Vagina (tissue), 2 donors: ENCODE measurements at places on chromosomes 2 and 18. TPM values are rescaled to one million over a fixed set of nuclear protein-coding genes. Genes with fewer than 3 reads are reported as not detected.
A peak's percentile ranks its signal among the peaks of the same experiment; 100 is the strongest.

THSD7B gene
- 0.49 TPM for total RNA-seq

CERKL gene
- not detected for total RNA-seq

DNA sequence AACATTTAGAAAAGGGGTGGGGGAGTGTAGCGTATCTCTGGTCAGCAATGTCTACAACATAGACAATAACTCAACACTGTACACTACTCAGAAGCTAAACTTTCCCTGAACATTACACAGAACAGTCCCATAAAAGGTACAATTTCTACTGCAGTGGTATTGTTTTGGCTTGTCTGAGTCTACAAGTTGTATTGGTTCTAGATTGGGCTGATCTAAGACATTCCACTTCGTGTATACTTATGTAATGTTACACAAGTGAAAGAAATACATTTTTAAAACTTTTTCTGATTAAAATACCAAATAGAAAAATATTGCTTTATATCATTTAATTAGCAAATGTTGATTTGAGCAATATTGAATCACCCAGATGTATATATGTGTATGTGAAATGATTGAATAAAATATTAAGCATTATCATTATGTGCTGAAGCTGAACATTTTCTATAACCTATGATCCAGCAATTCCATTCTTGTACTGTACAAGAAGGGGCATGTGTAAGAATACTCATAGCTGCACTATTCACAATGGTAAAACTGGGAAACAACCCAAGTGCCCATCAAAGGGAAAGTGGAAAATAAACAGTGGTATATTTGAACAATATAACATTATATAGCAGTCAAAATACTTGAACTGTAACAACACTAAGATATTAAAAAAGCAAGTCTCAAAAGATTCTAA lies 52.4 kb downstream of the VSNL1 start:
- DNase-seq = no peak

GRCh38 chr2:221539246-221539645 lies 32.9 kb downstream of the EPHA4 start:
- no peak for DNase-seq

DNA sequence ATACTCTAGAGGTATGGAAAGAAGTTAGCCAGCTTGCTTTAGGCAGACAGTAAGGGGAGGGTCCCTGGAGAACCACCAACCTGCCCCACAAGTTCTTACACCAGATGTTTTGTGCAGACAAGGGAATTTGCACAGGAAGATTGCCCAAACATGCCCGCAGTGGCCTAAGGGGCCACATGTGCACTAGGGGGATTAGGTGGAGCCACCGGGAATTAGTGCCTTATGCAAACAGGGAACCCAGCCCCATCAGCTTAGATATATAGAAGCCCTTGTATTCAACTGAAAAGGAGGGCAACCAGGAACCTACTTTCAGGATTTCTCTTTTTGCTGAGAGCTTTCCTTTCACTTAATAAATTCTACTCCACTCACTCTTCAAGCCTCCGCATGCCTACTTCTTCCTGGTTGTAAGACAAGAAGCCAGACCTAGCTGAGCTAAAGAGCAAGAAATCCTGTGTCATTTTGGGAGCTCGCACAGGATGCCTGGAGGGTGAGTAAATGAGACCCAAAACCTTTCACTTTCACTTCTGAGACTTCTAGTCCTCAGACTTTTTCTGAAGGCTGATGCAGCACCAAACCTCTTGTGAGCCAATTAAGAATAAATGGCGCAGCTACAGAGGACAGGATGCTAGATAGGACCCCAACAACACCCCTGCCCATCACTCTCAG lies 146.3 kb downstream of the GCA start:
- no peak for DNase-seq

- DNase-seq = no peak
Measured at GRCh38 chr2:3151153-3151918, 226.3 kb downstream of the EIPR1 start.

DNA sequence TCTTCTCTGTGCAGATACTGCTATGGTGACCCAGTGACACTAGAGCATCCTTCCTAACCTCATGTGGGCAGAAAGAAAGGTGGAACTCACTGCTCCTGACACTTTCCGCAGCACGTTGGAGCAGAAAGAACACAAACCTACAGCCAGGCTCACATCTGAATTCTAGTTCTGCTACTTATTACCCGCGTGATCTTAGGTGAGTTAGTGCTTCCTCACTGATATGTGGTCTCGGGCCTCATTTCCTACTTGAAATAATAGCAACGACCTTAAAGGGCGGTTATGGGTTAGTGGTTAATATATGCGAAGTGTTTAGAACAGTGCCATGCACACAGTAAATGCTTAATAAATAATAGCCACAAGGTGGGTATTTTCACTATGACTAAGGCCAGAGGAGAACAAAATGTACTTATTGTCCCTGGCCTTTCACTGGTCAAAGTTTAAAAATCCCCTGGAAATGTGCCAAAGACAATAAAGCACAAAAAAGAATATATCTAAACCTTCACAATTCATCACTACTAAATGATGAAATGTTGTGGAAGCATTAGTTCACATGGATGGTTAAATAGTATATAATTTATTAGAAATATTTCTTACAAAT lies 66.6 kb downstream of the MYOM1 start:
- no peak for DNase-seq

DNA sequence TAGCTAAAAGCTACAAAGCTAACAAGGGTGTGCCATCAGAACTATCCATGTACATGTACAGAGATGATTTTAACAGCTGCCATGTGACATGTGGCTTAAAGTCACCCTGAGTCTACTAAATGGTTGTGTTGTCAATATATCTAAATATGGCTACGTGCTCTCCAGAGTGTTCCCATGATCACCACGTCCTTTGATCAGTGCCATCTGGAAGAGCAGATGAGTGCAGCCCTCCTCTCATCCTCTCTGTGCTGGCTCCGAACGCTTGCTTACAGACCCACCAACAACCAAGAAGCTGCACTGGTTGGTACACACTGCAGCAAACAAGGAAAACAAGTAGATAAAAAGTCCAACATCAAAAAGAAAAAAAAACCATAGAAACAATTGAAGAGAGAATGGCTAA lies 88.6 kb upstream of the NARS1 start:
- DNase-seq = peak; percentile 13

- DNase-seq = no peak
Measured at GRCh38 chr2:178385595-178386148, 65.3 kb downstream of the PRKRA start.

KLHL41 gene
- 0.49 TPM for total RNA-seq

RTP5 gene
- total RNA-seq = not detected

GRCh38 chr2:73291093-73291460 lies 2.3 kb downstream of the EGR4 start:
- no peak for DNase-seq

ELOA2 gene
- not detected for total RNA-seq

GRCh38 chr2:15923597-15923996 lies 16.8 kb upstream of the MYCN start:
- DNase-seq = no peak

LRRC30 gene
- total RNA-seq = not detected

- DNase-seq = no peak
Measured at GRCh38 chr18:5824370-5824984, 70.8 kb downstream of the TMEM200C start.

DNA sequence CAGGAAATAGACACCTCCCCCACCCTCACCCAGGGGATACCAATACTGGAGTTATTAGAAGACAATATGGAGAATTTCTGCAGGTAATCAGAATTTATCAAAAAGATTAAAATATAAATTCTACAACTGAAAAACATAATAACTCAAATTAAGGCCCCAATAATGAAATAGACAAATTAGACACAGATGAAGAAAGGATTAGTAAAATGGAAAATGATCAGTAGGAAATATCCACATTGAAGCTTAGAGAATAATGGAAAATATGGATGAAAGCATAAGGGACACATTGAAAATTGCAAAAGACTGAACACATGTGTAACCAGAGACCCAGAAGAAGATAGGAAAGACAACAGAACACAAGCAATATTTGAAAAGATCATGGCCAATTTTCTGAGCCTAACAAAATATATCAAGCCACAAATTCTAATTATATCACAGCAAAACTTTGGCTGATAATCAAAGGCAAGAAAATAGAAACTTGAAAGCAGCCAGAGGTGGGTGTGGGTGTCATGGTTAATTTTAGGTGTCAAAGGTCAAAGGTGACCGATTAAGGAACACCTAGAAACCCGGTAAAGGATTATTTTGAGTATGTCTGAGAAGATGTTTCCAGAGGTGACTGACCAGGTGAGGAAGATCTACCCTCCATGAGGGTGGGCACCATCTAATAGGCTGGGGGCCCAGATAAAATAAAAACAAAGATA lies 28.2 kb downstream of the BOK start:
- no peak for DNase-seq

DNA sequence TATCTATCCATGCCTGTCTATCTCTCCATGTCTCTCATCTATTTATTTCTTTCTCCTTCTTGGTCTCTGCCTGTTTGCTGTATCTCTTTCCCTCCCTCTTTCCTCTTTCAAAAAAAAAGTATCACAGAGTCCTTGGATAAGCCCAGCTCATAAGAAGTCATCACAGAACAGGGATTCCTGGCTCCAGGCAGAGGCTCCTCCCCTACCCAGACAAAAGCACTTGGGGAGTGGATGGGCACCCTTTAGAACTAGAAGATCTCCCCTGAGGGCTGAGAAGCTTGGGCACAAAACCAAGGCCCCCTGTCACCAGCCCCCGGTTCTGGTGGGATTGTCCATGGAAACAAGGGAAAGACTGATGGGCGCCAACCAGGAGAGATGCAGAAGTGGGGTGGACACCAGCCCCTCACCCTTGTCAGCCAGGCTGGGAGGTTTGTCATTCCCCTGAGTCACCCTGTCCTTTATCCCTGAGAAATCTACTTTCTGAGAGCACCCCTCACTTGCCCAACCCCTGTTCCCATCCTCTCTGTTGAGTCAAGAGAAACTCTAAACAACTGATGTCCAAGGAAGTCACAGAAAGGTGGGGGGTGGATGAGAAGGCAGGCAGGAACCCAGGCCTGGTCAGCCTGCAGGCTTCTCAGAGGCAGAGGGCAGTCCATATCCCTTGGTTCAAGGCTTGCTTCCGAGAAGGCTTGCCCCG lies 127.1 kb downstream of the TNS1 start:
- no peak for DNase-seq

DNA sequence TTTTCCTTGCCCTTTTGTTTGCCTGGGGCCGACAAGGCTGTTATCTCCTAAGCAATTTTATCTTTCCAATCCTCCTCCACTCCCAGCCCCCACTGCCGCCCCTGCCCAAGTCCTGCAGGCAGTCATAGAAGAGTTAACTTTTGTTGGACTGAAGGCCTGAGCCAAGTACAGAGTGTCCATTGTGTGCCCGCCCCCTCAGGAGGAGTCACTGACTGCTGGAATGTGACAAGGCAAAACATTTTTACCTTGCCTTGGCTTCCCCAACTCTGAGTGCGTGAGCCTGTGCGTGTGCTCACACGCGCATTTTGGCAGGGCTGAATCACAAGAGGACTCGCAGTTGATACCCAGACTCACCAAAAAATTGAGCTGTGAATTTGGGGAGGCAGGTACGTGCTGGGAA lies 16.2 kb downstream of the SETBP1 start:
- DNase-seq = no peak

DNA sequence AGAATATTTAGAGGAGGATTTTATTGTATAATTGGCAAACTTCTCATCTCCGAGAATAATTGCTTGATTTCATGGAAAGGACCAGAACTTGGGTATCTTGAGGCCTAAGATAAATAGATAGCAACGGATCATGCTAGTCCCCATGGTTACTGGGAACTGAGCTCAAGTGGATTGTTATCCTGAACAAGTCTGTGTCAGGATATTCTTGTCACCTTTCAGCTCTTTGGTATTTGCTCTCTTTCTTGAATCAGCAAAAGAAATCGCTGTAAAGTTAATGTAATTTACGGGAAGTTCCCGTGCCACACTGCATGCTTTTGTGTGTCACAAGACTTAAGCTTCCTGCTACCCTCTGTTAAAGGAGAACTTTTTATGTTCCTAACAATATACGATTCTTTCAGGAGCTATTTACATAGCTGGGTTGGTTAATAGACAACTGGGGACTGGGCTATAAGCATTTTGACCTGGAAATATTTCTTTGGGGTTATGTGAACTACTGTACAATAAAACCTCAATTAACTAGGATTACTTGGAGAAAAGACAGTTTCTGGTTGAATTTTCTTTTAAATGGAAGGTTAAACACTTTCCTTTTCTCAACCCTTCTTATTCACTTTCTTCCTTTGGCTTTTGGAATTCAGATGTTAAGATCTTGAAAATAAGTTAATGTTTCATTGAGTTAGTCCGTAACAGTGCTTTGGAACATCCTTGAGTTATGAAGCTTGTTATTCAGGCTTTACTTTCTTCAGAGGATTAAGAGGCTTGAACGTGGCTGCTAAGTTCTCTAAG lies 151.2 kb downstream of the FMNL2 start:
- no peak for DNase-seq

DNA sequence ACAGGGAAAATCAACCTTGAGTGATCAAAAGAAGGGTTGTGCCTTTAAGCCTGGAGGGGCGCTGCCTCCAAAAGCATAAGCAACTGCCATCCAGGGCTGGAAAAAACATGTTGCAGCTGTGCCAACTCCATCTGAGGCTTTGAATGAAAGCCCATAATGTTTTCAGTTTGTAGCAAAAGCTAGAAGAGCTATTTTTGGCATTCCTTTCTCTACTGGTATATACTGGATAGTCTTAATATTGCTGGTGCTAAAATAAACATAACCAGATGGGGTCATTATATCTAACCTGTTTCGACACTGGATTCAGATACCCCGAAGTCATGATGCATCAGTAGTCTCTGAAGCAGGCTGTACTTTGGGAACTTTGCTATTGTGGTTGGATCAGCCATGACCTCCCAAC lies 25.1 kb downstream of the ANXA4 start:
- no peak for DNase-seq

GRCh38 chr2:72765997-72766609 lies 59.7 kb downstream of the EXOC6B start:
- no peak for DNase-seq

DNA sequence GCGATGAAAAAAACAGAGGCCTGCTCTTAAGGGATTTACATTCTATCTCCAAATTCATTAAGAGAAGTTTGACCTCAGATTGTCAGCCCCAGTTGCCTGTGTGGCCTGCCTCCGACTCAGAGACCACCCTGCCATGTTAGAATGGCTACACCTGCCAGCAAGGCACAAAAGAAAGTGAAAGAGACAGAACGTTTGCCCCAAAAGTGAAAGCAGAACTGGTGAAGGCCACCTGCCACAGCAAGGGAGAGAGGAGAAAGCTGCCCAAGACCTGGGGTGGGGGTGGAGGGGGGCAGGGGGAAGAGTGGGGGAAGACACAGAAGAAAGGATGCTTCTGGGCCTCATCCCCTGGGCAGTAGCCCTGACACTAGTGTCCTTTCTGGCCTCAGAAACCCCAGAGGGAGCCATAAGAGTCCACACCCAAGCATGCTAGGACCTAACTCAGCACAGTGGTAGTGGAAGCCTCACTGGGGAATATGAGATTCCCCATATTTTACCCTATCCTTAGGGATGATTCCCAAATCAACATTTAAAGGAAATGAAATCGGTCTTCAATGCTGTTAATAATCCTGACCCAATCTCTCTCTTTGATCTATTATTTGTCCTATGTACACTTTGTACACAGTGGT lies 389.7 kb downstream of the TXNL1 start:
- DNase-seq = no peak

DNA sequence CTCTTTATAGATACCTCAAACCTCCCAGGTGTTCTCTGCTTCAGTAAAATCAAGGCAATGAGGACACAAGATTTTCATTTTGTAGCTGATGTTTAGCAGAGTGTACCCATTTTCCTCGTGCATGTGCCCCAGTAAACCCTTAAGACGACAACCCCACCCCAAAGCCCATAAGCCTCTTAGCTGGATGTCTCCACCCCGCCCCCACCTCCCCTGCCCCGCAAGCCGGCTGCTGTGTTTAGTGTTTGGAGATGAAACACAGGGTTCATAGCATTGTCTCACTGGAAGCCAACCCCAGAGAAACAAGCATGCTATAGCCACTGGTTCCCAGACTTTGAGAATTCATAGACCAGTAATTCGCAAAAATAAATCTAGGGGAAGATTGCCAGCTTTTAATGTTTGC lies 5.8 kb upstream of the SAG start:
- no peak for DNase-seq
